Left renal cortex interstitium (tissue), 4 donors: ENCODE measurements at places on chromosomes 16 and 17. TPM values are rescaled to one million over a fixed set of nuclear protein-coding genes. Genes with fewer than 3 reads are reported as not detected.

GRCh38 chr17:68035131-68035522 is 408 bp upstream of the KPNA2 start:
- DNase-seq, result no peak

HS3ST3A1 gene
- 6.9 TPM for polyA plus RNA-seq

GRCh38 chr17:80781211-80781610 is 210.4 kb upstream of the CHMP6 start:
- DNase-seq, result no peak

DNA sequence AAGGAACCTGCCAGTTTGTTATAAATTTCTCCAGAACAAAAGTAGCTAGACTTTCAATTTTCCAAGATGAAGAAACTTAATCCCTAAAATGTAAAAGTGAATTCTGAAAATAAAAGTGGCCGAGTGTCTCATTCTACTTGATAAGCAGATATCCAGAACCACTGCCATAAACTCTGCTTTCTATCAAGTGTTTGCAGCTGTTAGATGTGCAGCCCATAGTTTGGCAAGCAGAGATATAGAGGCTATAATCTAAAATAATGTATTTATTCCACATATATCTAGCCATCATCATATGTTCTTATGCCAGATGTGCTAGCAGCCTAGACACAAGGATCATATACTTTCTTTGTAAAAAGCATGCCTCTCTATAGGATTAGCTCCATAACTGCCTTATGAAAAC is 14.7 kb upstream of the FBXL20 start:
- DNase-seq, result no peak

NPIPB5 gene
- 203 TPM for polyA plus RNA-seq

GRCh38 chr17:35467824-35468223 is 19.3 kb upstream of the SLFN13 start:
- no peak for DNase-seq
